ENCODE measurements at places on chromosomes 2 and 18. TPM values are rescaled to one million over a fixed set of nuclear protein-coding genes. Genes with fewer than 3 reads are reported as not detected.

FEV gene
- not detected for total RNA-seq

LIMS3 gene
- total RNA-seq, result 3.2 TPM

DNA sequence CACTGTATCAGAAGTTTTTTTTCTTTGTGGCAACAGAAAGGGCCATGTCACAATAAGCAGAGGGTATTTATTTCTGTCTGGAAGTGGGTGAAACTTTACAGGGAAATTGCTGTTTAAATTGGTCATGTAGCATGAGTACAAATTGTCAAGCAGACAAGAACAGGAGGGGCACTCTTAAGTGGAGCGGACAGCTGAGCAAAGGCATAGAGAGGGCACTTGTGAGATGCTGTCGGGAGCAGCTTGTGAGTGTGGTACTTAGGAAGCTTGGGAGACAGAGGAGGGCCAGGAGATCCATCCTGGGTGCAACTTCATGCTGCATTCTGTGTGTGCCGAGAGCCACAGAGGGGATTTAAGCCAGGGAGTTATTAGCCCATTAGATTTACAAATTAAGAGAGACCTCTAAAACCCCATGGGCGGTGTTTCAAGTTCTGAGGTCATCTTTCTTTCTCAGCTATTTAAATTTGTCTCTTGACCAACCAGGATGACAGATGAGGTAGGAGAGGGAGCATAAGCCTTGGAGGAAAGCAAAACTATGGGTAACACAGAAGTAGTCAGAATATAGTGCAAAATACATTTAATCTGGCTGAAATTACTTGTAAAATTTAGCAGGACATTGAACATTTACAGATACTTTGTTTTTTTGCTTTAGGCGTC, 30.4 kb downstream of the INPP4A start:
- H3K36me3 ChIP-seq, result no peaks in the 10 kb centered on the region
- H3K27ac ChIP-seq, result no peak overlapping the region
- peaks cover 11% of the 10 kb centered on the region for H3K4me1 ChIP-seq
- no peaks in the 10 kb centered on the region for H3K27me3 ChIP-seq
- no peak overlapping the region for H3K4me3 ChIP-seq

GRCh38 chr2:127330753-127331152, 36.8 kb upstream of the ERCC3 start:
- H3K4me1 ChIP-seq, result no peaks in the 10 kb centered on the region
- no peaks in the 10 kb centered on the region for H3K27me3 ChIP-seq
- H3K36me3 ChIP-seq, result no peaks in the 10 kb centered on the region
- no peak for DNase-seq
- no peak overlapping the region for H3K27ac ChIP-seq

GRCh38 chr2:230938098-230938497, 13.1 kb upstream of the GPR55 start:
- no peak overlapping the region for H3K27ac ChIP-seq
- no peaks in the 10 kb centered on the region for H3K4me1 ChIP-seq
- H3K36me3 ChIP-seq, result no peaks in the 10 kb centered on the region
- no peak overlapping the region for H3K4me3 ChIP-seq
- DNase-seq, result no peak

DNA sequence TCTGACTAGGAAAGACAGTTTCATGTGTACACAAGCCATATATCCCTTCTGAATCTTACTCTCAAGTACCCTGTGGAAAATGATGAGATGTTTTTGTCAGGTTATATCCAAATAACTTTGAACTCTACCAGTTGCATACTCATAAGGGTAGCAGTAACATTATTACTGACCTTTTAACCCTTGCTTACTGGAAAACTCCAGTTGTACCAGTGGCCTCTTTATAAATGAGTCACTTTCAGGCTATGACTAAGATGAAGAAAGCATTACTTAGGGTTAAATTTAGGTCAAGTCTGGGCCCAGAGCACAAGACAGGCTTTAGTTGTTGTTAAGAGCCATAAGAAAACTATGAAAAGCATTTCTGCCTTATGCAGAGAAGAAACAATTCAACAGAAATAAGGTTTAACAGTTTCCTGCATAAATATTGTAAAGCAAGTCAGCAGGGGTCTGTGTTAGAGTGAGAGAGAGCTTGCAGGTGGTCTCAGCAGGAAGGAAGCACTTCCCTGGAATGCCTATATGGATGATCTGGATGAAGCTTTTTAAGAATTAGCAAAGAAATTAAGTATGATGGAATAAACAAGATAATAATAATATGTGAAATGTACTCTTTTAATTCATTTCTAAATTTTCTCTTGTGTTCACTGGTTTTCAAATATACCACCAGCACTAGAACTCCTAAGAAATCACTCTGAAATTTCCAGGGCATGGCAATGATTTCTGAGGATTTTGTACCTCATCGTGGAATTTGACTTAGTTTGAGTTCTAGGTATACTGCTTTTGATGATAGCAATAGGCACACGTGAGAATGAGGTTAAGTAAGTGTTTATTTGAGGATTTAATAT, 126.6 kb downstream of the UBE2E3 start:
- H3K27me3 ChIP-seq, result no peaks in the 10 kb centered on the region
- no peak overlapping the region for H3K4me3 ChIP-seq
- peaks cover 15% of the 10 kb centered on the region for H3K4me1 ChIP-seq
- no peaks in the 10 kb centered on the region for H3K36me3 ChIP-seq
- peak overlapping the region; percentile 26 for H3K27ac ChIP-seq
- peak; percentile 91 for DNase-seq

Data from astrocyte (in vitro differentiated cells and primary cell).